ELF-1 (cell line): ENCODE measurements at places on chromosomes 3 and 15.

DNA sequence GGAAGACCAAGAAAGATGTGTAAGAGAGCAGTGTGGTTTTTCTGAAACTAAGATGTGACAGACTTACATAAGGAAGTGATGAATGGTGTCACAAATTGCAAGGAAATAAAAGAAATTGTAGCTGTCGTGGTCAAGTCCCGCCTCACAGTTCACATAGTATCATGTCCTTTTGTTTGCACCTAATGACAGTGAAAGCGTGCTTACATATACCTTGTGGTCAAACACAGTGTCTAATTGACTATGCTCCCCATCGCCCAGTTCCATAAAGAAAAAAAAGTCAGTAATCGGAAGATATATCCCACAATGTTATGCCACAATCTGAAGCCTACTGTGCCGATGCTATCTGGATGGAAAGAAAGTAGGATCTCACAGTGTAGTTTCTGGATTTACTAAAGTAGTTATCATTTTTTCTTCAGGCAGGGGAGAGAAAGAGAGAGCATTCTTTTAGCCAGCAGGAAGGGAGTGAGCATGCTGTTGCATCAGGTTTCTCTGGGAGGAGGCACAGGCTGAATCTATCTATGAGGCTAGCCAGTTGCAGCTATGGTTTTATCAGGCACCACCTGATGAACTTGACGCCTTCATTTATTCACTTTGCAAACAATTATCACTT, 9.8 kb upstream of the PLSCR1 start:
- DNase-seq = no peak

GRCh38 chr3:149120051-149120972, 9.1 kb upstream of the HPS3 start:
- peak; percentile 18 for DNase-seq

GRCh38 chr15:37103163-37103435, 2.8 kb upstream of the MEIS2 start:
- no peak for DNase-seq

DNA sequence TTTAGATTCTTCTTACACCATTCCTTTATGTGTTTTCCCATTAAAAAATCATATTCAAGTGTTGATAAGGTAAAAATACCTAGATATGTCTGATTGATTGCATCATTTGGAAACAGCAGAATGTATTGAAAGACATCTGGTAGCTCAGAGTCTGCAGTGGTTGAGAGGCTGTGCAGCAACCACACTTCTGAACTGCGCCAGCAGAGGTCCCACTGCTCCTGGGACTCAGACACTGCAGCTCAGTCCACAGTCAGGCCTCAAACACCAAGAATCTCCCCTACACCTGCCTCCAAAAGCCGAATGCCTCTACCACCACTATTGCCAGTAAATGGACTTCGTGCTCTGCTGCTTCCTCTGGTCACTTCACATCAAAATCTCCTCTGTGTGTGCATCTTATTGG, 176.9 kb upstream of the LMCD1 start:
- DNase-seq = peak; percentile 69

- DNase-seq = no peak
Observed at GRCh38 chr15:76576523-76577279, 240.1 kb downstream of the ISL2 start.

DNA sequence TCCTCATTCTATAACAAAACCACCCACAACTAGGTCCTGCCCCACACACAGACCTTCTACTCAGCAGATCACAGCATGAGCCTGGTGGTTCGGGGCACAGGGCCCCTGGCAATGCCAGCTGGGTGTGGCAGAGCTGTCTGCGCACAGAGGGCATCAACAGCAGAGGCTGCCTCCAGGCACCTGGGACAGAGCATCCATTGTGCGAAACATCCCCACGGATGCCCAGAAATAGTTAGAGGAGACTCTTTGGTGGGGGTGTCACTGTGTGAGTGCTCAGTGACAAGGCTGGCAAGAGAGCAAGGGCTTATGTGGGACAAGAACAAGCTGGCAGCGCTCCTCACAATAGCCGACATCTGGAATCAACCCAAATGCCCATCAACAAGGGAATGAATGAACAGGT, 487.4 kb upstream of the PROK2 start:
- DNase-seq = no peak

- no peak for DNase-seq
Observed at GRCh38 chr3:64129581-64129980, 95.7 kb downstream of the PRICKLE2 start.

DNA sequence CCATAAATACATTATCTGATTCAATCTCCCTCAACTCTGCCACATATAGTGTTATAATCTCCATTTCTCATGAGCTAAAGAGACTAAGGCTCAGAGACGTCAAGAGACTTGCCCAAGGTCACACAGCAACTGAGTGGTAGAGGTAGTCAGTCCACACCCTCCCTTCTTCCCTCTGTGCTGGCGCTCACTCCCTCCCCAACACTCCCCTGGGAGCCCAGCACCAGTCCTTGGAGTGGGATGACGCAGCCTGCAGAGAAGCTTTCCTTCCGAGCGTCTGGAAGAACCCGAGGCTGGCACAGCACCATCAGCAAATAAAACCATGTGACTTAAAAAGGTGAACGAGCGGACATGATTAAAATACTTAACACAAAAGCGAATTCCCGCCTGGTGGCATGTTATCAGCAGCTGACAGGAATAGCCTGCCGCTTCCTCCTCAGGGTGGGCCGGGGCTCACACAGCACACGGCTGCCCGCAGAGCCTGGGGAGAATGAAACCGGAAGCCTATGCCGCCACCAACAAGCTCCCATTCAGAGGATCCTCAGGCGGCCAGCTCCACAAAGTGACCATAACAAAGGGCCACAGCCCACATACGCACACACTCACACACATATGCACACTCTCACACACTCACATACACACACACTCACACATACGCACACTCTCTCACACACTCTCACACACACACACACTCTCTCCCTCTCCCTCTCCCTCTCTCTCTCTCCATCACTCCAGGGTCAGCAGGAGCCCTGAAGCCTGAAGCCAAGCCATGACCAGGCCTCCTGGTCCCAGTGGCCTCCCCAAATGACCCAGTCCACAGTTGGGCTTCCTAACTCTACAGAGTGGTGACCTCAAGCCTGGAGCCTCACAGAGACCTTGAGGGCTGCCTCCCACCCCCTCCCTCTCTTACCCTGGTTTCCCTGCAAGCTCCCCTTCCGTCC, 120.5 kb downstream of the XXYLT1 start:
- DNase-seq = peak; percentile 78

- DNase-seq = no peak
Observed at GRCh38 chr3:62481962-62482361, 108.6 kb upstream of the FEZF2 start.

GRCh38 chr3:187919048-187919447, 173.8 kb upstream of the BCL6 start:
- DNase-seq = no peak

- DNase-seq = no peak
Observed at GRCh38 chr3:141561426-141562034, 74.7 kb downstream of the RASA2 start.

GRCh38 chr15:72113347-72114031, 4.5 kb downstream of the MYO9A start:
- no peak for DNase-seq

- no peak for DNase-seq
Observed at GRCh38 chr15:53875139-53875538, 103.1 kb upstream of the UNC13C start.
